ENCODE measurements at places on chromosomes 5 and 9. TPM values are rescaled to one million over a fixed set of nuclear protein-coding genes. Genes with fewer than 3 reads are reported as not detected.

TMEM203 gene
- 36.2 TPM for total RNA-seq

SHISAL2B gene
- total RNA-seq = not detected

MAMDC2 gene
- total RNA-seq = 46.3 TPM

LIX1 gene
- not detected for total RNA-seq

PGM5 gene
- total RNA-seq = 173 TPM

CDH12 gene
- 0.42 TPM for total RNA-seq

FYB1 gene
- total RNA-seq = 17.9 TPM

PRKAA1 gene
- 114 TPM for total RNA-seq

ACTBL2 gene
- total RNA-seq = not detected

AGXT2 gene
- total RNA-seq = not detected

ABO gene
- 25.4 TPM for total RNA-seq

FAM78A gene
- total RNA-seq = 3.3 TPM

FOXD4L5 gene
- 0.21 TPM for total RNA-seq

CCL27 gene
- total RNA-seq = 0.68 TPM

PCDHB14 gene
- total RNA-seq = 6.8 TPM

OBP2B gene
- not detected for total RNA-seq

BRD3 gene
- 44.7 TPM for total RNA-seq

HAND1 gene
- total RNA-seq = not detected
